ENCODE measurements at places on chromosomes 6 and 20.

- DNase-seq = no peak
Observed at GRCh38 chr6:29705389-29706231, 17.6 kb upstream of the HLA-F start.

GRCh38 chr6:17224056-17224455, 57.1 kb upstream of the RBM24 start:
- DNase-seq = no peak

- no peak for DNase-seq
Observed at GRCh38 chr6:68114463-68115047, 520.5 kb upstream of the ADGRB3 start.

DNA sequence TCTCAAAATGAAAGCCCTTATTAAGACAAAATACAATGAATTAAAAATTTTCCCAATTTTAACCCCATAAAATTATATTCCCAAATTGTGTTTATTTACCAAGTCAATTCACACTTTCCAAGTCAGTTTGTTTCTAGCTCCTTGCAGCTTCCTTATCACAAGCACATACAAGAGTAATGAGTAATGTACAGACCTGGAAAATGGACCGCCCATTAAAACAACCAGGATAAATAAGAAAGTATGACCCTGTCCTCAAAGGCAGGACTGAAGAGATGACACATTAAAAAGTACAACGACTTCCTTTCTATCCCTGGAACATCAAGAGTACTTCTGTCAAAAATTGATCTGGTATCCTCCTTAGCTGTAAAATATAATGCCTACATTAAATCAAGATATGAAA, 47.1 kb upstream of the TMX4 start:
- no peak for DNase-seq

GRCh38 chr6:41652866-41653652, 14.8 kb downstream of the MDFI start:
- no peak for DNase-seq

GRCh38 chr20:4026093-4026601, 10.8 kb upstream of the RNF24 start:
- DNase-seq = no peak
